ENCODE measurements at places on chromosomes 6 and 20.

DNA sequence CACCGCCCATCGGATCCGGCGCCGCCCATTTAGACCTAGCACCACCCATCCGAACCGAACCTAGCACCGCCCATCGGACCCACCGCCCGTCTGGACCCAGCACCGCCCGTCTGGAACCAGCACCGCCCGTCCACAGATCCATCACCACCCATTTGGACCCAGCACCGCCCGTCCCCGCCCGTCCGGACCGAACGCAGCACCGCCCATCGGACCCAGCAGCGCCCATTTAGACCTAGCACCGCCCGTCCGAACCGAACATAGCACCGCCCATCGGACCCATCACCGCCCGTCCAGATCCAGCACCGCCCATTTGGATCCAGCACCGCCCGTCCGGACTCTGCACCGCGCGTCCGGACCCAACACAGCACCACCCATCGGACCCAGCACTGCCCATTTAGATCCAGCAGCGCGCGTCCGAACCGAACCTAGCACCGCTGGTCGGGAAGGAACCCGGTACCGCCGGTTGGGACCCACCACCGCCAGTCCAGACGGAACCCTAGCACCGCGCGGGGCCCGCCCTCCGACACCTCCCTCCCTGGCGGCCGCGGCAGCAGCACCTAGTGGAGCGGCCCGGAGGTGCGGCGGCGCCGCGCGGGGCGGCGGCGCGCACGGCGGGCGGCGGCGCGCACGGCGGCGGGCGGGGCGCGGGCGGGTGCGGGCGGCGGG is 348 bp upstream of the AFDN start:
- DNase-seq: peak; percentile 90

DNA sequence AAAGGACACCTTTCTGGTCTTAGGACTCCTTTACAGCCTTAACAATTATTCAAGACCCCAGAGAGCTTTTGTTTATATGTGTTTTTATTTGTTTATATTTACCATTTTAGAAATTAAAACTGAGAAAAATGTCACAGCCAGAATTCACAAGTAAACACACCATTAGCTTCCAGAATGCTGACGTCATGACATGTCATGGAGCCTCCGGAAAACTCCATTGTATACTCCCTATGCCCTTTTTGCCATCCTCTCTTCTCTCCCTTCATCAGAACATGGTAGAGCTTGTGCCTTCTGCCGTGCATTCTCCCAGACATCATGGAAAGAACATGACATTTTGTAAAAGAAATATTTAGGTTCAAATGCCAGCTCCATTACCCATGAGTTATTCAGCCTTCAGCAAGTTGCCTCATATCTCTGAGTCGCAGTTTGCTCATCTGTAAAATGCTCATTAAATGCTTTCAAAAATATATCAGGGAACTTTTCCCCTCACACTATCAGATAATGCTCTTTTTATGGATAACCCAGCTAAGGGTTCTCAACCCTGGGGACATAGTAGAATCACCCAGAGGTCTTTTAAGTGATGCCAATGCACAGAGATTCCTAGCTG is 27.8 kb downstream of the TNFAIP3 start:
- no peak for DNase-seq

GRCh38 chr6:115613488-115613887 is 447.2 kb downstream of the FRK start:
- DNase-seq: no peak

- DNase-seq: no peak
Measured at GRCh38 chr6:54419885-54420284, 111.6 kb downstream of the TINAG start.

DNA sequence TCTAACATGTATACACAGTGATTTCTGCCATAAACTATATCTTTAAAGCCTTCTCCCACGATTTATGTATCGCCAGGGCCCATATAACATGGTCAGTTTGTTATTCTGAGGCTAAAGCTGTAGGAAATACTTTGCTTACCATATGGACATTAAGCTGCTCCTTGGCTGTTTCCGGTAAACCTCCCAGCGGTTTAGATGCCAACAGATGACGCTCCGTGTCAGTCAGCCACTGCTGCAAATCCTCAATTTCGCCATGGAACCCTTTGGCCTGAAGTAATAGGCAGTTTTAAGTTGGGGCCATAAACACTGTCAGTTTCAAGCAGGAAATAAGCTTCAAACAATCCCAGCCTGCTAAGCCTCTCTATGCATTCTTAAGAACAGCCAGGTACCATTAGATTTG is 145.4 kb downstream of the DST start:
- no peak for DNase-seq

DNA sequence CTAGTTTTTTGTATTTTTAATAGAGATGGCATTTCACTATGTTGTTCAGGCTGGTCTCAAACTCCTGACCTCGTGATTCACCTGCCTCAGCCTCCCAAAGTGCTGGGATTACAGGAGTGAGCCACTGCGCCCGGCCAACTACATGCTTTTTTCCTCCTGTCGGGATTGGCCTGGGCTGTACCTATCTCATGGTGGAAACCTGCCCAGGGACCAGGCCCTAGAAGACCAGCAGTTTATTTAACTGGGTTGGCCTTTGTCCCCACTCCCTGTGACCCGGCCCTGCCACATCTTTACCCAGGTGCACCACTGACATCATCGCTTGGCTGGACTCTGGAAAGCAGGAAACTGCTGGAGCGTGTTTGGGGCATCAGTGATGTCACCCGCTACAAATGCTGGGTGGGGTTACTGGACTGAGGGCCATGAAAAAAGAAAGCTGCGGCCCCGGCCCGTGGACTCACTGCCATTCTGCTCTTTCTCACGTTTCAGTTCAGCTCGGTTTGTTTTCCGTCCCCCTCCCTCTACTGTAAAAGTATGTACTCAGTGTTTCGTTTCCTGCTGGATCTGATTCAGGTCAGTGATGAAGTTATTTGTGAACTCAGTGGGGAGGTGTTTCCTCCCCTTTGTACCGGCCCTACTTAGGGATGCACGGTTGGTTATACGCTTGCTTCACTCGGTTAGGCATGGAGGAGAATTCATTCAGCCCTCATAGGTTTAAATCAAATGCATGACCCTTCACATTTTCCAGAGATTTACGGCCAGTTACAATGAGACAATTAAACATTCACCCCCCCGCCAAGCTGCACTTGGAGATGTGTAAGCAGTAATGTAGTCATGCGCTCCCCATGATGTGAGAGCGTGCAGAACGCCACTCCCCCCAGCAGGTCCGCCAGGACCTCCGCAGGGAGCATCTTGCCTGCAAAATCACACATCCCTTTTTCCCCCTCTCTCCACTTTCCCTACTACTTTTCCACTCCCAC is 179.3 kb downstream of the MTHFD1L start:
- no peak for DNase-seq

DNA sequence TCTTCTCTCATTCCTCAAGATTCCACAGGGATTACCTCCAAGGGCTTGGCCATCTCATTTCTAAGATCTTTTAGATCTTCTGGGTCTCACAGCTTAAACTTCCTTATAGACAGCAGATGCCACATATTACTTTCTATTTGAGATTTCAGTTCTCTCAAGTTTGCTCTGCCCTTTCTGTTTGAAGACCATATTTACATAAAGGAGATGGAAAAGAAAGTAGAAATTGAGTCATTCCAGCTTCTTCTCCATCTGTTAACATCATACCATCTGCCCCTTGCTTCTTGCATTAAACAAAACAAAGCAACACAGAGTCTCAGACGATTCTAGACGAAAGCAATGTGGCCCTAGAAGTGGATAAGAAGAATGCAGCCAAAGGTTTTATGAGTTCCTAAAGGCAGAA is 203.4 kb downstream of the TTLL2 start:
- no peak for DNase-seq

DNA sequence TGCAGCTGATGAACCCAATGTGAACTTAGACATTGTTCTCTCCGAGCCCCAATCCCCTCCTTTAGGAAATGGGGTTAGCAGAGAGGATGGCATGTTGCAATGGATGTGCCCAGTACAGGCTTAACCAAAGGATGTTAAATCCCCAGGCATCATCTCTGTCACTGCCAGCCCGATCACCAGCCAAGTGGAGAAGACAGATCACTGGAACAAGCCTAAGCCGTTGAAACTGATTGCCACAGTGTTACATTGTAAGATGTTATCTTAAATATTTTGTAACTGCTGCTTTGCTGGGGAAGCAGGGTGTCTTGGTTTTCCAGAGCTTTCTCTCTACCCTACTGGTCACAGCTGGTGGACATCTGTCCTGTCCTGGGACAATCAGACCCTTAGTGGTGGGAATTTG is 783.4 kb upstream of the CHD6 start:
- no peak for DNase-seq

- DNase-seq: no peak
Measured at GRCh38 chr6:163206196-163206595, 208.3 kb upstream of the QKI start.

GRCh38 chr6:128515550-128516513 is 4.6 kb downstream of the PTPRK start:
- no peak for DNase-seq

GRCh38 chr6:150279533-150279932 is 89.3 kb upstream of the IYD start:
- DNase-seq: no peak

DNA sequence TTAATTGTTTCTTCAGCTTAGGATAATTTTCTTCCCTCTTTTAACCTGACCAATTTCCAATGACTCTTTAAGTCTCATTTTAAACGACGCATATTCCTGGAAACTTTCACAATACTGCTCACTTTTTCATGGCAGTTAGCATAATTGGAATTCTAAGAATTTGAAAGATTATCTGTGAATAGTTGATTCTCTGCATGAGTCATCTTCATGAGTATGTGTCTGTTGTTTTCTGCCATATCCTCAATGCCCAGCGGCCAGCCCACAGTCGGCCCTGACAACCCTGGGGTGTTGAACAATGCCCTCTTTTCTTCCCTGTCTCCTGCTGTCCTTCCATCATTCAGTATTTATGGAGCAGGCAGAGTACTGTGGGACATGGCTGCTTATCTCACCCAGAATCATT is 554.2 kb downstream of the CDH26 start:
- no peak for DNase-seq

GRCh38 chr6:8857160-8857559 is 421.8 kb upstream of the SLC35B3 start:
- no peak for DNase-seq

DNA sequence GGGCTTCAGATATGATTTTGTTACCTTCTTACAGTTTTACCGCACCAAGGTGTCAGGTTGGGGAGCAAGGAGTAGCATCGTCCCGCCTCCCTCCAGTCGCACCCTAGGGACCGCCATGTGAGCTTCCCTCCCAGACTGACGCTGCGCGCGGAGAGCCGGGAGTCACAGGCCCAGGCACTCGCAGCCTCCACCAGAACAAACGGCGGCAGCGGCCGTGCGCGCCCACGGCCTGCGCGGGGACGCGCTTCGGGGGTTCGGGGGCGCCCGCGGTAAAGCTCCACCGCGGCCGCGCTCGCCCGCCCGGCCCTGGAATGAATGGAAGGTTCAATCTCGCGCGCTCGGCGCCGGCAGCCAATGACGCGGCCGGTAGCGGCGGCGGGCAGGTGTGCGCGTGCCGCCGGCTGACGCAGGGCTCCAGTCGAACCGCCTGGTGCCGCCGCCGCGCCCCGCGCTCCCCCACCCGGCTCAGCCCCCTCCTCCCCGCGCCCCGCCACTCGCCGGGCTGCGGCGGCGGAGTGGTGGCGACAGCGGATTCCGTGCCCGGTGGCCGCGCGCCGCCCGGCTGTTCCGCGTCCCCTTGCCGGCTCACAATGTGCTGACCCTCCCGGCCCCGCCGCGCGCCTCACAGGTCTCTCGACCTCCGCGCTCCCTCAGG is 16.5 kb upstream of the LIN28B start:
- no peak for DNase-seq
